Stimulated activated CD4-positive, alpha-beta T cell treated with anti-CD3 and anti-CD28 coated beads, Interleukin-4, amount 100 ng/mL, for 4 hours (primary cell): ENCODE measurements at places on chromosomes 16 and 17.

DNA sequence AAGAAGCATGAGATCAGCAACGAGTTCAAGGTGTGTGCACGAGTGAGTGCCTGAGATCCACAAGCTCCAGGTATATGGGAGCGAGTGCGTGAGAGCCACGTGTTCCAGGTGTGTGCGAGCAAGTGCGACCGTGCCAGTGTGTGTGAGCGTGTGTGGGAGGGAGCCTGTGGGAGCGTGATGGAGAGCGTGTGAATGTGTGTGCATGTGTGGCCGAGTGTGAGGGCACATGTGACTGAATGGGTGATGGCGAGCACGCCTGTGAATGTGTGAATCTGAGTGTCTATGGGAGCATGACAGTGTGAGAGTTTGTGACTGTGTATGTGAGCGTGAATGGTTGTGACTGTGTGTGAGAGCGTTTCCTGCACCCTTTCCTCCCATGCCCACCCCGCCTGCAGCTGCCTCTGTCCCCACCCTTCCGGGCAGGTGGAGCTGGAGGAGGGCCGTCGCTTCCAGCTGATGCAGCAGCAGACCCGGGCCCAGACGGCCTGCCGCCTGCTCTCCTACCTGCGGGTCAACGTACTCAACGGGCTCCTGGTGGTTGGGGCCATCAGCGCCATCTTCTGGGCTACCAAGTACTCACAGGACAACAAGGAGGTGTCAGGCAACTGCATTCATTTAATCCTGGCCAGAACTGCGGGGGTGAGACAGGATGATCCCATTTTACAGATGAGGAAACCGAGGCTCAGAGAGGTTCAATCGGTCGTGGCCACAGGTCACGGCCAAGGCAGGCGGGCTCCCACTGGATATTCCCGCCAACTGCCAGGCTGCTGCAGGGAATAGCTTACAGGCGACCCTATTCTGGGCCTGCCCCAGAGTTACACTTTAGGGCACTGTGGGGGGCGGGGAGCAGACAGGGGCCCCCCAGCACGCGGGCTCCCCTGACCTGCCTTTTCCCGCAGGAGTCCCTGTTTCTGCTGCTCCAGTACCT, 3.7 kb downstream of the TMC8 start:
- DNase-seq: peak; percentile 62

- DNase-seq: no peak
These were observed 1.7 kb upstream of the PIGS start for GRCh38 chr17:28573040-28573380.

DNA sequence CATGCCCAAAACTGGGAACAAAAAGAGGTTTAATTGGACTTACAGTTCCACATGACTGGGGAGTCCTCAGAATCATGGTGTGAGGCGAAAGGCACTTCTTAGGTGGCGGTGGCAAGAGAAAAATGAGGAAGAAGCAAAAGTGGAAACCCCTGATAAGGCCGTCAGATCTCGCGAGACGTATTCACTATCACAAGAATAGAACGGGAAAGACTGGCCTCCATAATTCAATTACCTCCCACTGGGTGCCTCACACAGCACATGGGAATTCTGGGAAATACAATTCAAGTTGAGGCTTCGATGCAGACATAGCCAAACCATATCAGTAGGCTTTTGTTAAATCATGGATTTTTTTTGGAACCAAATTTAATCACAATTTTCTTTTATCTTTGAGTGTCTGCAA, 24.4 kb downstream of the RBL2 start:
- DNase-seq: no peak

DNA sequence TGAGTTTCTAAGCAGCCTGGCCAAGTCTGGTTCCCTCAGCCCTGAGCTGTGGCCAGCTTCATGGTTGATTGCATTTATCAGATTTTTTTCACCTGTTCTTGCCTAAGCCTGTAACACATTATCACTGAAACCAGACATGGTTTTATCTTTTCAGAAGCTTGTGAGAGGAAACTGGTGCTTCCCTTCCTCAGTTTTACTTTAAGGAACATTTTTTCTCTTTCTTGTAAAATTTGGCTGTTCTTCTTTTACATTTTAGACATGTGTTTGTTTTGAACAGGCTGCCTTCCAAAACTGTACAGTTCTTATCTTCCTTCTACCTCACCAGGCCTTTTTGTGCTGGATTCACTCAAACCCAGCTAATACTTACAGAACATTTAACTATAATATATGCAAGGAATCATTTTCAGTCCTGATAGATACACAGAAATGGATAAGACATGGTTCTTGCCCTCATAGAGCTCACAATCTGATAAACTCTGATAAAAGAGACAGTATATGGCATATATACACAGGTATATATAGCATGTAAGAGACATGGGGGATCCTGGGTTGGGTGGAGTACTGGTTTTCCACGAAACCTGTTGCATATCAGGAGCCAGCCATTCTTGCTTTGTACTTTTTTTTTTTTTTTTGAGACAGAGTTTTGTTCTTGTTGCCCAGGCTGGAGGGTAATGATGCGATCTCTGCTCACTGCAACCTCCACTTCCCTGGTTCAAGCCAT, 44.5 kb downstream of the ZNRF1 start:
- no peak for DNase-seq

DNA sequence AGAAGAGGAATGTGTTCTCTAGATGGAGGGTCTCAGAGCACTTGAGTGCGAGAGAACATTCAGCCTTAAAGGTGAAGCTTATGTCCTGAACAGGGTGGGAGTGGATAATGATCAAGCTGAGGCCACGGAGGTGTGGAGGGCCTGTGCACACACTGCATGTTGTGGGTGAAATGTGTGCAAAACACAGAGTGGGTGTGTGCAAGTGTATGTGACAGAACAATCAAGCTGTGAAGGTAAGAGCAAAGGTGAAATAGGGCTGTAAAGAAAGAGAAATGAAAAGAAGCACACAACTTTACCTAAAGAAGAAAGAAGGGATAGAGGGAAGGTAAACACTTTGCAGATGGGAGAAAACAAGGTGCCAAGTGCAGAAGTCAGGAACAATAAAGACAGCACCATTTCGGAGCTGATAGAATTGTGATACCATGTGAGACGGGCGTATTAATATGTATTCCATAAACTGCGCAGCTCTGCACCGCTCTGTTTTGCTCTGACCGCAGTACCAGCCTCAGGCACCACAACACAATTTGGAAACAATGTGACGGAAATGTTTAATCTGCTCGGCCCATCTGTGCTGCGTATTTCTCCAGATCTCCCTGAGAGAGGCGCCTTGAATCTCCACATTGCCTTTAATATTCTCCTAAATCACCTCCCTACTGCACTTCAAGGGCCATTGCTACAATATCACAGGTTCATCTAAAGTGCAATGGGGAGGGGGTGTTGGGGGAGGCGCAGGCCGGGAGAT, 40.6 kb downstream of the SNX11 start:
- no peak for DNase-seq
